Activated T-cell treated with anti-CD3 and anti-CD28 coated beads for 1 hour (primary cell): ENCODE measurements at places on chromosomes 3 and 15.

GRCh38 chr15:90401495-90401894 is 13.5 kb downstream of the IQGAP1 start:
- DNase-seq: no peak

GRCh38 chr15:80936288-80937078 is 53.1 kb downstream of the MESD start:
- DNase-seq: no peak

DNA sequence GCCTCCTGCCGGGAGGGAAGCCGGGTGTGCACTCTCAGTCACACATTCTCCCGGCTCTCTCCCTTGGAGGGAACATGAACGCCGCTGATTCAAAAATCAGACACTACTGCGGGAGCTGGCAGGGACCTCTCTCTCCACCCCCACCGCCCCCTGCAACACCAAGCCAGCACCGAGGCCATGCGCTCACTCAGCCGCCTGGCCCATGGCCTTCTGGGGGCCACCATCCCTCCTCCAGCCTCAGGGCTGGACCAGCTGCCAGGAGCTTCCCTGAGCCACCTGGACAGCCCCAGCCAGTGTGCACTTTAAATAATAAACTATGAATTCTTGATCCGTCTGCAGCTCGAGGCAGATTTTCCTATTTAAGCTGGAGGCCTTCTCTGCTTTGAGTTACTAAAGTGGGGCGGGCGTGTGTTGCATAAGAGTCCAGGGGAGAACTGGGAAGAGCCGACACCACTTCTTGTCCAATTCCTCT is 30.6 kb downstream of the ADAMTS17 start:
- no peak for DNase-seq

- DNase-seq: peak; percentile 15
Observed at GRCh38 chr3:10753964-10754363, 62.1 kb upstream of the SLC6A11 start.

DNA sequence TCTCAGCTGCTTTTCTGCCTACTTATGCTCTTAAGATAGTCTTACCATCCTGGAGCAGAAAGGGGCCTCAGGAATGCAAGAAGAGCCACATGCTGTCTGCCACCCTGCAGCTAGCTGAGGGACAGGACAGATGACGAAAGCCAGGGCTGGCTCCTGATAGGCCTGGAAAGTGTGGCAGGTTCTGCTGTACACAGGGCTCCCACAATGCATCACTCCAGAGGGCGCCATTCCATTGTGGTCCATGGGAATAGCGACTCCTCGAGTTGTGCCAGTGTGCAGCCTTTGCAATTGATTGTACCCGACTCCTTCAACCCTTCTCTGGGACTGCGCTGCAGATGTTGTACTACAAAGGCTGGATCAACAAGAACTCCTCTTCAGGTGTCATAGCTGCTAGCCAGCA is 11.2 kb downstream of the ACAN start:
- no peak for DNase-seq
